ENCODE measurements at places on chromosomes 2 and 18.
A peak's percentile ranks its signal among the peaks of the same experiment; 100 is the strongest.

DNA sequence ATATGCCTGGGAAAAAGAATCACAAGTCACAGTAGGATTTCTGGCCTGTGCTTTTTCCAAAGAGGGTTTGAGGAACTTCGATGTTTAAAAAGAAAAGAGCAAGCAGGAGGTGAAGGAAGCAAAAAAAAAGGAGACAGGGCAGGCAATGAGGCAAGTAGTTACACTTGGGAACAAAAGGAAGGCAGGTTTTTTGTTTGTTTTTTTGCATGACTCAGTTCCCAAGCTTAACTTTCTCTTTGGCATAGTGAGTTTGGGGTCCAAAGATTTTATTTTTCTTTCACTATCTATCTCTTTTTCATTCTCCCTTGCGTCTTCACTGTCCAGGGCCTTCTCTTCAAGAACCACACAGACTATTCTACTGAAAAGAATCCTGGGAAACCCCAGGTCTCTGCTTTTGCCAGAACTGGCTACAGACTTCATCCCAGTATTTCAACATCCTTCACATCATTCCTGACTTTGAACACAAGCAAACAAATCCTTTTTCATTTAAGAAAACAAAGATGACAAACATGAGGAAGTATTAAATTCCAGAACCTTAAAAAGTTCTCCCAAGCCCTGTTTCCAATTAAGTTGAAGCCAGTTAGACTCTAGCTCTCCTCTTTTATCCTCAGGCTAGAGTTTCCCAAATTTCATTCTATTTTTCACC, 210.7 kb upstream of the RND3 start:
- no peak for DNase-seq

DNA sequence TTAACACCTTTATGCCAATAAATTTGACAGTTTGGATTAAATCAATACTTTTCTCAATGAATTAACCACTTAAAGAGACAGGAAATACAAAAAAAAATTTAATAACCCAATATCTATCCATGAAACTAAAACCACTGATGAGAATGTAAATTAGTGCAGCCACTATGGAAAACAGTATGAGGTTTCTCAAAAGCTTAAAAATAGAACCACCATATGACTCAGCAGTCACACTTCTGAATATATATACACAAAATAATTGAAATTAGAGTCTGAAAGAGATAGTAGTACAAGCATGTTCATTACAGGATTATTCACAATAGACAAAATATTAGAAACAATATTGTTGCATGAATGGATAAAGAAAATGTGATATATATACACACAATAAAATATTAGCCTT, 382.1 kb upstream of the SETBP1 start:
- no peak for DNase-seq

DNA sequence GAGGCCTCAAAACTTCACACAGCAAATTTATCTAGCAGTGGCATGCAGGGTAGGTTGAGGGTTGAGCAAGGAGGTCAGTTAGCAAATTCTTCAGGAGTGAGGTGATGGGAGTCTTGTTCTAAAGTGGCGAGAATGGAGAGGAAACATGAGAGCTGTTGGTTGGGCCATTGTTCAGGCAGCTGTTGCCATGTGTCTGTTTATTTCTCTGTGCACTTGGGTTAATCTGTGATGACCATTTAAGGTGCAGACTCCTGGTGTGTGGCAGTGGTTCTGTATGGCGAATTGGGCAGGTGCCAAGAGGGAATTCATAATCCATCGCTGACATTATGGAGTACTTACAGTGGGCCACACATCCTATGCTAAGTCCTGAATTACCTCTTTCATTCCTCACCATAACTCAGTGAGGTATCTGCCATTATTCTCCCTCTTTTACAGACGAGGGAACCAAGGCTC, 30.4 kb downstream of the TMEM178A start:
- DNase-seq: peak; percentile 66

DNA sequence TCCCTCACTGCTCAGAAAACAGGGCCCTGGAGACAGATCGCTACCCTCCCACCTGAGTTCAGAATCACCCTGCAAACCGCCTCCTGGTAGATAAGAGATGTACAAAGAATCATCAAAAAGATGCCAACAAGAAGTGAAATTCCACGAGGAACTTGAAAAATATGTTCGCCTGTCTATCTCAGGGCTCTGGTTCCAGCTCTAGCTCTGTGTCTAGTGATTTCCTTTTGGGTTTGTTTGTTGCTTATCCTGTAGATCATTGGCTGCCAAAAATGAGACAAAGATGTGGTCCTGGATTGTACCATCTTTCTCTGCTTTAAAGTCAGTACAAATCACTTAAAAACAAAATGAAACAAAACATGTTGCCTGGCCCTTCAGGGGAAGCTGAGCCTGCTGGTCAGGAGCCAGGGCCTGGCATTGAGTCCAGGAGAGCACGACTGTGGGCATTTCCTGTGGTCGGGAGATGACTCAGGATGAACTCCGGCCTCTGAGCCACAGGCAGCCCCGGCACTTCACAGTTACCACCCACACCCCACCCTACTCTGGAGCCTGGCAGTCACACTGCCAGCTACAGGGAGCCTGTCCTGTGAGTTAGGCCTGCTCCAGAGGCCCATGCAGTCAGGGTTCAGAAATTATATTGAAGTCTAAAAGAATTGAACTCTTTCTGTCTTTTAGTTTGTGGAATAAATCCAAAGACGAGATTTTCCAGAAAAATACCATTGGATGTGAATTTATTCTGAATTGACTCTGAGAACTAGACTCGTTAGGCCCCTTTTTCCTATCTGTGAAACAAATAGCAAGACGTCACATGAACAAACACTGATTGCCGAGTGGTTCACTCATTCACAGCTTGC, 8.0 kb upstream of the ITGB6 start:
- peak; percentile 90 for DNase-seq

DNA sequence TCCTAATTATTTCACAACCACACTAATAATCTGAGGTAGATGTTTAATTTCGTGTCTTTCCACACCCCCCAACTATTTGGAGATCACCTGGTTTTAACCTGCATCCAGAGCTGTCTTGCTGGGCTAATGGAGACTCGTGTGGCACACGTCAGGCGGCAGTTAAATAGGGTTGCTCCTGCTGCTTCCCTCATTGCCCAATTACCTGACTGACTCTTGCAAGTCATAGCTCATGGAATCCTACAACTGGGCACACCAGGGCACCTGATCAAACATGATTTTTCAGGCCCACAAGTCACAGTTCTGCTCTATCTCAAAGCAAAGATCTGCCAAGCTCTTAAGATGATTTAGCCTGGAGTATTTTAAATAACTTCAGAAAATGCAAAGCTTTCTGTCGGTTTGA, 1430.4 kb upstream of the ACVR2A start:
- no peak for DNase-seq

DNA sequence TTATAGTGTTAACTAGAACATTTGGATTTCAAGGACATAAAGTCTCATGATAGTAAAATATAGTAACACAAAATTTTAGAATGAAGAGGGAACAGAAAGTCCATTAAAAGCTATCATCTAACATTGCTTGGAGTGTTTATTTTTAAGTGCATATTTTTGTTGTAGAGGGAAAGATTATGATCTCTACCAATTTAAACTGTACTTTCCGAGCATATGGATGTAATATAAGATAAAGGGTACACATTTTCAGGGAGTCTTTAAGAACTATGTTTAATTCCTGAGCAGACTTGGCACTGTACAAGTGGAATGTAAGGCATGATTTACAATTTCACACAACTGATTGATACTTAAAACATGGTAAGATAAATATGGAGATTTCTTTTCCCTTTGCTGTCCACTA, 34.2 kb upstream of the ZNF804A start:
- no peak for DNase-seq

DNA sequence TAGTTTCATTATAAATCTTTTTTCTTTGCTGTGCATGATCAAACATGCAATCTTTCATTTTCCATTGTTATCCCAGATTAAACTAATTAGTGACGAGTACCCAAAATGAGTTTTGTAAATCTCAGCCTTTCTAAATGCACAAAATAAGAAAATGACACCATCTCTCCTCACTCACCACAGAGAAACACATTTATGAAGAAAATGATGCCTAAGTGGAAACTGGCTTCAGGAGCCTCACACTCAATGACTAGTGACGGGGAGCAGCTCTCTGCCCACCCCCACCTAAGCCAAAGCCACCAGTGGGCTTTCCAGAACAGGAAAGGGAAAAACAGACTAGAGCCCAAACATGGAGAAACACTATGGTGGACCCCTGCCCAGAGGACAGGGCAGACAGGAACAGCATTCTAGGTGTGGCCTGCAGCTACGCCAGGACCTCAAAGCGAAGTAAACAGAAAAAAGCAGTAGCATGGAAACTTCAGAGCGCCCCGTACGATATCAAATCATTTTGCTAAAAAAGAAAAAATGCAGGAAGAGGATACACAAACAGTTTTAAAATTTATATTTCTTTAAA, 113.5 kb downstream of the RBMS1 start:
- DNase-seq: no peak

- no peak for DNase-seq
Measured at GRCh38 chr2:18273205-18273604, 287.2 kb downstream of the RDH14 start.

- no peak for DNase-seq
Measured at GRCh38 chr2:174403628-174404027, 8.1 kb downstream of the SCRN3 start.

- DNase-seq: peak; percentile 58
Measured at GRCh38 chr18:58605027-58606020, 23.6 kb downstream of the ALPK2 start.

DNA sequence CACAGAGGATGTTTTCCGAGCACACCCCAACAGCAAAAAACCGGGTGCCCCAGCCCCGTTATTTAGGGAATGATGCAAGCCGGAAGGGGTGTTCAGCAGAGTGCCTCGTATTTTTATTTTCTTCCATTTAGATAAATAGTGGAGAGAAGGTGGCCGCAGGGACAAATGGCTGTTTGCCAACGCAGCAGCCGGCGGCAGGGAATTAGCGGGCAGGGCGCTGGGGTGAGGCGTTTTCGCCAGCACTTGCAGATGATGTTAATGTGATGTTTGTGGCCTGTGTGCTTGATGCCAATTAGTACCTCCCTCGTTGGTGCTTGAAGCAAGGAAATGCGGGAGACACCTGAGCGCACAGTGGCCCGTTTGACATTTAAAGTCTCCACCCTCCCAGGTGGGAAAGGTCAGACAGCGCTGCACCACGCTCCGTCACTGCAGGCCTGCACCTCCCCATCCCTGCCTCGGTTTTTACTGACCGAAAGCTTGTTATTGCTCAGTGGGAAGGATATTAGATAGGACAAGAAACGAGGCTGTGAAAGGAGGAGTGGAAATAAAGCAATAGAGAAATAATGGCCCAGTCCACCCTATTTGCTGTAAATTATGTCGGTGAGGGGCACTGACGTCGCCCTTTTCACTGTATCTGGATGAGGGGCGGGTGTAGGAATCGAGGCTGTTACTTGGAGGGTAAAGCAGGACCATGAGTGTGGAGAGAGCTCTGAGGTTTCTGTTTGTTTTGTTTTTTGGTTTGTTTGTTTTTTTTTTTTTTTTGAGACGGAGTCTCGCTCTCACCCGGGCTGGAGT, 39.1 kb downstream of the NFATC1 start:
- no peak for DNase-seq

All from urothelium cell line (cell line).